ENCODE measurements at places on chromosomes 4 and X.

DNA sequence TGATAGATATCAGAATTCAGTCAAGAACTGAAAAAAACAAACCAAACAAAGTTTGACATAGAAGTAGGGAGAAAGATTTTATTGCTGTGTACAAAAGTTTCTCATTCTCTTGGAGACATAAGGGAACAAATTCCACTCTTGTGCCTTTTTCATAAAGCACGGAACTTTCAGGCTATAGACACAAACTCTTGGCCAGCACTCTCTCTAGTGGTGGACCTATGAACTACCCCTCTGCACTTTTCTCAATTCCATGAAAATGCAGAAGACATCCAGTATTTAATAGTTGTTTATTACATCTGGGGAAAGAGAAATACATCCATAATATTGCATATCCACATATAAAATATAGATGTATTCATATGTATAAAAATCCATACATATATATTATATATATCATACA is 291.6 kb upstream of the HS3ST1 start:
- DNase-seq, result no peak

GRCh38 chrX:63466690-63467089 is 115.6 kb upstream of the SPIN4 start:
- DNase-seq, result no peak

- no peak for DNase-seq
These were observed 10.9 kb downstream of the RTL5 start for GRCh38 chrX:72120837-72121236.

- no peak for DNase-seq
These were observed 41.1 kb upstream of the ACSL4 start for GRCh38 chrX:109774136-109774535.

GRCh38 chr4:77052352-77052751 is 23.4 kb downstream of the CCNI start:
- DNase-seq, result peak; percentile 52

- DNase-seq, result no peak
These were observed 37.4 kb upstream of the SMIM10L2A start for GRCh38 chrX:135384161-135384836.

- DNase-seq, result peak; percentile 67
These were observed 51.2 kb upstream of the CHRNA9 start for GRCh38 chr4:40283968-40284367.

GRCh38 chr4:33149658-33150524 is 2429.7 kb downstream of the PCDH7 start:
- DNase-seq, result no peak

GRCh38 chrX:49292400-49293362 is 10.8 kb upstream of the GAGE10 start:
- DNase-seq, result no peak

GRCh38 chrX:104166735-104167436 is 633 bp downstream of the FAM199X start:
- DNase-seq, result no peak

GRCh38 chrX:45322382-45322781 is 121.7 kb upstream of the DIPK2B start:
- DNase-seq, result no peak

GRCh38 chr4:170741856-170742255 is 652.1 kb upstream of the AADAT start:
- no peak for DNase-seq

GRCh38 chrX:129714581-129714980 is 24.2 kb upstream of the XPNPEP2 start:
- no peak for DNase-seq

DNA sequence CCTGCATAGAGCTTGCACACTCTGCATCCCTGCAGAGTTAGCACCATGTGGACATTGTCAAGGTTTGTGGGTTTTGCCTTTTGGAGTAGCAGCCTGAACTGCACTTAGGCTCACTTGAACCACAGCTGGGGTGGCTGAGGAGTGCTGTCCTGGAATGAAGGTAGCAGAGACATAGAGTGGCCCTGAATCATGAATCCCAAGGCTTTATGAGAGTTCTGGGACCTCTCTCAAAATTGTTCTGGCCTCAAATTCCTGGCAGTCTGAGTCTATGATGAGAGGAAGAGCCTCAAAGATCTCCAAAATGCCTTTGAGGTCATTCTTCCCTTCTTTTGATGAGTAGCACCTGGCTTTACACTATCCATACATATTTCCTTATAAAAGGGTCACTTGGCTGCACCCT is 37.1 kb upstream of the ADH1C start:
- DNase-seq, result no peak

- DNase-seq, result no peak
These were observed 49.2 kb downstream of the STPG2 start for GRCh38 chr4:98094118-98094517.

- no peak for DNase-seq
These were observed 27.2 kb downstream of the HSPA4L start for GRCh38 chr4:127809173-127809800.

DNA sequence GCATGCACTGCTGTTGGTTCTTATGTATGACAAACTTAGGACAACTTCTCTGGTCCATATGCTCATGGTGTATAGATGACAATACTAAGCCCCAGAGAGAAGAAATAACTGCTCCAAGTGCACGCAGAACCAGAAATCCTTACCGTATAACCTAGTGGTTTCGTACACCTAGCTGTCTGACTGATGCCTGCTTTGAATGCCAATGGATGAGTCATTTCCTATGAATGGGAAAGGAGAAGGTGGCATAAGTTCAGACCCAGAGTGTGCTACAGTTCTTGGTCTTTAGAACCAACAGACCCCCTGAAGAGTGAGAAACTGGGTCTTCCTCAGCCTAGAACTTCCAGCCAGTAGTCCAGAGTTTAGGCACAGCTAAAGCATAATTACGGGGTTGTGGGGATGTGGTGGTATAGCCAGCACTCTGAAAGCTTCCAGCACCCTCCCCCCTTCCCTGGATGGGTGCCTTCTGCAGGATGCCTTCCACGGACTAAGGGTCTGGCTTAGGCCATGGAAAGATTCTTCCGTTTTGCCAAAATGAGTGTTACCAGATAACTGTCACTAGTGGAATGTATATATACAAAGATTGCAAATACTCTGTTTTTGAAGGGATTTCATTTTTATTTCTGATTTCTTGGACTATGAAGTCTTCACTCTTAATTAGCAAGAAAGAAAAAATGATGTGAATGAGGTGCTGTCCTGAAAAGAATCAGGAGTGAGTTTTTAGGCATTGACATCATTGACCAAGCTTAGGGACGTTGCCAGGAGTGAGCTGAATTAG is 84.6 kb upstream of the PACRGL start:
- no peak for DNase-seq

DNA sequence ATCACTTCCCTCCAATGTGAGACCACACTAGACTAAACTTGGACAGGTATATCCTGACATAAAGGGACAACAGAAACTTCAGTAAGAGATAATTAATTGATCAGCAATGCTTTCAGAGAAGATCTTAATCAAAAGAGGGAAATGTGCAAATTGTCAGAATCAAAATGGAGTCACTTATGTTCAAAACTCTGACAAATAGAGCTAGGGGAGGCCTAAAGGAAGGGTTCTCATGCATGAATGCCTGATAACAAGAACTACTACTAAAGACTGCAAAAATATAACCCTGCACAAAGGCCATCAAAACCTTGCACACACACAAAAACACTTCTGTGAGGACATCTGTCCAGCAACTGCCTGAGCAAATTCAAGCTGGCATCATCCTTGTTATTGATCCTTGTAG is 637.5 kb upstream of the INTU start:
- DNase-seq, result no peak

DNA sequence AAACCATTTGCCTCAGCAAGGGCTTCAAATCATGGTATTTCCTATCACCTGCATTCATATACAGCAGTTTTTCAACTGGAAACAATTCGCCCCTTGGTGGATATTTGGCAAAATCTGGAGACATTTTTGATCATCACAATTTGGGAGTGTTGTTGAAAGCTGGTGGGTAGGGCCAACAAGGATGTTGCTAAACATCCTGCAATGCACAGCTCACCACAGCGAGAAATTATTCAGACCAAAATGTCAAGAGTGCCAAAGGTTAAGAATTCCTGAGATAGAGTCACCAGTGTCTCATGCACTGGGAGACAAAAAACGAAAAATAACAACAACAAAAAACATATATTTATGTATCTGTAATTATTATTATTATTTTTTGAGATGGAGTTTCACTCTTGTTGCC is 435.2 kb upstream of the CTSO start:
- no peak for DNase-seq

DNA sequence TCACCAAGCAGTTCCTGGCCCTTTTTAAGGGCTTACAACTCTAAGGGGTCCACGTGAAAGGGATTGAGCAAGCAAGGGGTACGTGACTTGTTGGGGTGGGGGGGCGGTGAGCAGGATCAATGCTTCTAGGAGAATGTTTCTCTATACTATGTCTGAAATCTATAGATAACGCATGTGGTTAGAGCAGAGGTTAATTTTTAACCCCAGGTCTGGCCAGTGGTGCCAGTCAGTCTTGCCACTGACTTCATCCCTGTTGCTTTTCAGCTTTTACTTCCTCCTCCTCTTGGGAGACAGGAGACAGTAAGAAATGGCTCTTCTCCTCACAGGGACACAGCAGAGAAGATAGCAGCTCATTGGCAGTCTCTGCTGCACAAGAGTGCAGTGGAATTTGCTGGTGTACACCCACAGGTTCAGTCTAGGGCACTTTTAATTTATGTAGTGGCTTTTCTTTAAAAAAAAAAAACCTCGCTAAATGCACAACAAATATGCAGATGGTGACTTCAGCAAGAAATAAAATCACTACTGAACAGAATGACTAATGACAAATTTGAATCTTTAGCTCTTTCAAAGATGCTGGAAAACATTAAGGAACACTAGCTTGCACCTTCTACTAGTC is 190.5 kb downstream of the CCNG2 start:
- no peak for DNase-seq

- DNase-seq, result no peak
These were observed 29.9 kb downstream of the CPEB2 start for GRCh38 chr4:15031993-15032675.

GRCh38 chr4:124061413-124061812 is 651.1 kb downstream of the ANKRD50 start:
- DNase-seq, result no peak

Data from activated CD4-positive, alpha-beta T cell treated with anti-CD3 and anti-CD28 coated beads for 24 hours (primary cell).